ENCODE measurements at places on chromosomes 7 and 10. TPM values are rescaled to one million over a fixed set of nuclear protein-coding genes. Genes with fewer than 3 reads are reported as not detected.

RET gene
- 34.7 TPM for total RNA-seq

NAMPT gene
- total RNA-seq, result 48.4 TPM

DNA sequence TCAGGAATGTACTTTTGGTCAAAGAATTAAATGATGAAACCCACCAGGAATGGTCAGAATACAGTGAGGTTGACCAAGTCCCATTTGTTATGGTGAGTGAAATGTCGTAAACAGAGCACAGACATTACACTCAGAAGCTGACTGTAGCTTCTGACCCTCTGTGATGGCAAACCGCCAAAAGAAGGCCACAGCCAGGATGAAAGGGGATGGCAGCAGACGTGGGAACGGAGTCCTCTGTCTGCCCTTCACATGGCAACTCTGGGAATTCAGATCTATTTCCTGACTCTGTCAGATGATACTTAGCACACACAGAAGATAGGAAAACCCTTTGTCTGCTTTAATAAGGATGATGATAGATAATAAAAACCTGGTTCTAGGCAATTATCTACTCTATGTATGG is 757.1 kb downstream of the SORCS3 start:
- H3K4me3 ChIP-seq, result no peak overlapping the region
- DNase-seq, result no peak
- no peaks in the 10 kb centered on the region for H3K4me1 ChIP-seq
- no peaks in the 10 kb centered on the region for H3K36me3 ChIP-seq

- DNase-seq, result no peak
- H3K27me3 ChIP-seq, result peaks cover 3% of the 10 kb centered on the region
- H3K4me1 ChIP-seq, result no peaks in the 10 kb centered on the region
- H3K27ac ChIP-seq, result no peak overlapping the region
- H3K36me3 ChIP-seq, result no peaks in the 10 kb centered on the region
These were observed 293.3 kb downstream of the ADRA2A start for GRCh38 chr10:111370101-111370500.

GRCh38 chr7:150351587-150352194 is 10.3 kb upstream of the RARRES2 start:
- no peaks in the 10 kb centered on the region for H3K4me1 ChIP-seq
- no peak for DNase-seq
- no peaks in the 10 kb centered on the region for H3K36me3 ChIP-seq

Measured in glutamatergic neuron (in vitro differentiated cells).